ENCODE measurements at places on chromosomes 16 and 17. TPM values are rescaled to one million over a fixed set of nuclear protein-coding genes. Genes with fewer than 3 reads are reported as not detected.

GRCh38 chr17:66032082-66032712, 159.7 kb downstream of the CEP112 start:
- no peak for DNase-seq

GRCh38 chr17:81869221-81870130, 1.7 kb downstream of the ARHGDIA start:
- DNase-seq, result peak; percentile 86

GRCh38 chr16:7209598-7209997, 123.0 kb upstream of the RBFOX1 start:
- DNase-seq, result no peak

GRCh38 chr17:40219594-40220338, 662 bp downstream of the WIPF2 start:
- no peak for DNase-seq

Gene RPH3AL
- total RNA-seq, result 3.0 TPM

Gene EPOP
- 6.1 TPM for total RNA-seq

DNA sequence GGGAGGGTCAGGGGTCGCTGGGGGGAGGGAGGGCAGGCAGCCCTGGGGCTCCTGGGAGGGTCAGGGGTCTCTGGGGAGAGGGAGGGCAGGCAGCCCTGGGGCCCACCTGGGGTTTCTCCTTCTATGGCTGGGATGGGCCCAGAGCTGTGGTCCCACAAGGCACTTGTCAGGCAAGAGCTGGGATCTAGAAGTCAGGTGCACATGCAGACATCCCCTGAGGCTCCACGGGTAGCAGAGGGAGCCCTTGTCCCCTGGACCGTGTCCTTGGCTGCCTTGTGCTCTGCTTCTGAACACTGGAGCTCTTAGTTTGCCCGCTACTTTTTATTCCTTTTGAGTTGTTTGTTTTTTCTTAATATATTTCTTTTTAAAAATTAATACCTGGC, 1.8 kb downstream of the TUBB3 start:
- DNase-seq, result no peak

Gene ACSM2B
- not detected for total RNA-seq

- DNase-seq, result no peak
Observed at GRCh38 chr17:82107341-82107860, 9.4 kb upstream of the FASN start.

All from H9 (cell line).